ENCODE measurements at places on chromosomes 5 and 9.

DNA sequence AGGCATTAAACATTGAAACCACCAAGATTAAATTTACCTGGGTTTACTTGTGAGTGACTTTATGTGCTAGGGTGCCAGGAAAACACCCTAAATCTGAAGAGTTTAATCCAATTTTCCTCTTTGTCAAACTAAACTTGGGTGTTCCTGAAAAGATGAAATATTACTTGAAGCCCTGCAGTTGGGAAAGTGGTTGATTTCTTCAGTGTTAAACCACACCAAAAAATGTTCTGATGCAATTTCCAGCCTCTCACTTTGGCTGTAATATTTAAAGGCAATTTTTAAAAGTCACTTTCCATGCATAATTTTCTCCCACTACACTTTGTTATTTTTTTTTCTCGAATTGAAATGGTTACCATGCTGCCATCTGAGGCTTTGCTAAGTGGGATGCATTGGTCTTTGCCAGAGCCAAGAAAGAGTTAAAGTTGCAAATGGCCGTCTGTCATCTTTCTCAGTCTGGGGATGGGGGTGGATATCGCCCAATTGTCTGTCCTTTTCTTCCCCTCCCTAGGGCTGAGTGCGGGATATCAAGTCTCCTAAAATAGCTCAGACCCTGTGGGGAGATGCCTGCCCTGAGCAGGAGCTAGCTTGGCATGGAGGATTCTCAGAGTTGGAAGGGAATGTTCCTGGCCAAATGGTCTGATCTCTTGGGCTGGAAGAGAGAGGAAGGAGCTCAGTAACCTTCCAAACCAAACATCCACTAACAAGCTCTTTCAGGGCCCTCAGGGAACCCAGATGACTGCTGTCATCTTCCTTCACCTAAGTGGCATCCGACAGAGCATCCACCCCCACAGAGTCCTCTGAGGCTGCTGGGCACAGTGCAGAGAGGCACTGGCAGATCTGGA is 13.6 kb upstream of the SHB start:
- DNase-seq = no peak

DNA sequence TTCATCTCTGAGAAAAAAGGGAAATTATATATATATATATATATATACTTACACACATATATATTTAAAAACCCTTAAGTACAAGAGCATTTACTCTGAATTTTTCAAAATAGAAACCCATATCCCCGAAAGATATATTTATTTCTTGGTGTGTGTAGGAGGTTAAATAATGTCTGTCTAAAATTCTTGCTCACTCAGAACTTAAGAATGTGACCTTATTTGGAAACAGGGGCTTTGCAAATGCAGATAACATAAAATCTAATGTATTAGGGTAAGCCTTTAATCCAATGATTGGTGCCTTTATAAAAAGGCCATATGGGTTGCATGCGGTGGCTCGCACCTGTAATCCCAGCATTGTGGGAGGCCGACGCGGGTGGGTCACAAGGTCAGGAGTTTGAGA is 517.3 kb upstream of the TLE4 start:
- no peak for DNase-seq

DNA sequence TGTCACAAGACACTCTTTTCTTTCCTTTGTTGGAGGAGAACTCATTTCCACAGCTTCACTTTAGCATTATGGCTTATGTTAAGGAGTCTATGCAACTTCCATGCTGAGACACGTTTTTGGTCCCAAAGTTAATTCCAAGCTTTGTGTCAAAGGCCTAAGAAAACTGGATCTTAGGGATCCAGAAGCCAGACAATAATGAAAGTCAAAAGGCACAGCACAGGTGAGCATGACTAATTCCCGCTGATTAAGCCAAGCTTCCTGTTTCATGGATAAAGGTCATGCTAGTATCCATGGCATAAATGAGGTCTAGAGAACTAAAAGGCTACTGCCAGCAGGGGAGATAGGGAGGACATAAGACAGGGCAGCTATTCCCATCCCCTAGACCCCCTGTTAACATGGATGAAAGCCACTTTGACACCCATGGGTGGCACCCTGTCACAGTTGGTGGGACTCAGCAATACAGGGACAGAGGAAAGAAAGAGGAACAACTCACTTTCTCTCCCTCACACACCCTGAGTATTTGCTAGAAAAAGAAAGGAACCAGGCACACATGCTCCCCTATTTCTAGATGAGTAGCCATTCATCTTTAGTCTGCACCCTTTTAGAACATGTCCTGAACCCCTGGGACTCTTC is 438.1 kb upstream of the CDH9 start:
- DNase-seq = no peak

DNA sequence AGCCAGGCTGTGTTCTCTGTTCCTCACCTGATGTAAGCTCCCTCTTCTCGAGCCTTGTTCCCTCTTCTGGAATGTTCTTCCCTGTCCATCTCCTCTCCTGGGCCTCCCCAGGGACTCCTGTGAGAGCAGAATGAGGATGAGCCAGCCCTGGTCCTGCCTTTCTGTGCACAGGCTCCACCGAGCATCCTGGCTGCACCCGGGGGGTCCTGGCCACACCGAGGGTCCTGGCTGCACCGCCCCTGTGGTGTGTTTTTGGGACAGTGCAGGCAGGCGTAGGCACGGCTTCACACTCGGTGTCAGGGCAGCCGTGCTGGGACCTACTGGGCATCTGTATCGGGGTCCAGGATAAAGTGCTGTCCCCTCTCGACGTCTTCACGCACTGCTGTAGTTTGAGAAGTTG is 17.8 kb downstream of the FBXW5 start:
- no peak for DNase-seq

GRCh38 chr5:132044207-132044606 is 16.2 kb upstream of the IL3 start:
- DNase-seq = no peak

- DNase-seq = no peak
These were observed 41.1 kb downstream of the NFX1 start for GRCh38 chr9:33331377-33331891.
